ENCODE measurements at places on chromosomes 13 and 19. TPM values are rescaled to one million over a fixed set of nuclear protein-coding genes. Genes with fewer than 3 reads are reported as not detected.

S1PR2 gene
- total RNA-seq, result 1.1 TPM

DACT3 gene
- 0.39 TPM for total RNA-seq

ZNF575 gene
- 1.9 TPM for total RNA-seq

AMER2 gene
- not detected for total RNA-seq

ZNF701 gene
- total RNA-seq, result 0.24 TPM

SSC5D gene
- 0.45 TPM for total RNA-seq

CARM1 gene
- total RNA-seq, result 35.2 TPM

ZNF730 gene
- not detected for total RNA-seq

FOXA3 gene
- total RNA-seq, result 0.83 TPM

CRX gene
- total RNA-seq, result not detected

ATP1A3 gene
- total RNA-seq, result 5.4 TPM

CATSPERD gene
- 0.08 TPM for total RNA-seq

AP1M2 gene
- total RNA-seq, result 27.7 TPM

CRB3 gene
- total RNA-seq, result 3.0 TPM

ZNF439 gene
- total RNA-seq, result not detected

SLC25A42 gene
- 0.69 TPM for total RNA-seq

APOC1 gene
- total RNA-seq, result 132 TPM

COL4A2 gene
- 137 TPM for total RNA-seq

GNA15 gene
- total RNA-seq, result 0.07 TPM

ADPRHL1 gene
- 15.5 TPM for total RNA-seq

NALCN gene
- total RNA-seq, result 4.8 TPM

OVOL3 gene
- 0.15 TPM for total RNA-seq

OR7C1 gene
- not detected for total RNA-seq

ZIK1 gene
- not detected for total RNA-seq

CCDC70 gene
- not detected for total RNA-seq

KLK2 gene
- 0.15 TPM for total RNA-seq

LRP3 gene
- total RNA-seq, result 61.7 TPM

CYP4F2 gene
- 0.22 TPM for total RNA-seq

C13orf42 gene
- not detected for total RNA-seq

TGFB1 gene
- 159 TPM for total RNA-seq

S1PR5 gene
- total RNA-seq, result 1.7 TPM

ARHGEF7 gene
- total RNA-seq, result 21.0 TPM

CACNG8 gene
- total RNA-seq, result 1.2 TPM

APOC4 gene
- not detected for total RNA-seq

ZNF136 gene
- total RNA-seq, result 1.2 TPM

C1QTNF9B gene
- total RNA-seq, result not detected

NLRP9 gene
- total RNA-seq, result not detected

KLK4 gene
- total RNA-seq, result 0.08 TPM

ALDH16A1 gene
- total RNA-seq, result 22.9 TPM

PRR12 gene
- total RNA-seq, result 33.0 TPM

ARRDC5 gene
- not detected for total RNA-seq

ZNF878 gene
- not detected for total RNA-seq

SRRM5 gene
- 0.93 TPM for total RNA-seq

CRLF1 gene
- total RNA-seq, result 4.5 TPM

DCLK1 gene
- 0.76 TPM for total RNA-seq

PPP1R15A gene
- 114 TPM for total RNA-seq

TTYH1 gene
- 0.27 TPM for total RNA-seq

ZNF135 gene
- not detected for total RNA-seq

ELANE gene
- total RNA-seq, result not detected
